ENCODE measurements at places on chromosomes 13 and 19. TPM values are rescaled to one million over a fixed set of nuclear protein-coding genes. Genes with fewer than 3 reads are reported as not detected.

GRCh38 chr19:4456843-4457653 lies 546 bp downstream of the UBXN6 start:
- DNase-seq: peak; percentile 75

- no peak for DNase-seq
Observed at GRCh38 chr13:45627656-45628055, 12.1 kb upstream of the ERICH6B start.

The FPR1 gene
- total RNA-seq: 4.5 TPM

DNA sequence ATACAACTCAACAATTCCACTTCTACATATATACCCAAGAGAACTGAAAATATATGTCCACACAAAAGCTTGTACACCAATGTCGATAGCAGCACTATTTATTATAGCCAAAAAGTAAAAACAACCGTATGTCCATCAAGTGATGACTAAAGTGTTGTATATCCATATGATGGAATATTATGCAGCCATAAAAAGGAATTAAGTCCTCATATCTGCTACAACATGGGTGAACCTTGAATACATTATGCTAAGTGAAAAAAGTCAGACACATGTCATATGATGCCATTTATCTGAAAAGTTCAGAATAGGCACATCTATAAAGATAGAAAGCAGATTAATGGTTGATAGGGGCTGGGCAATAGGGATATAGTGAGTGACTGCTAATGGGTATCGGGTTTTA lies 204.5 kb downstream of the KCNRG start:
- no peak for DNase-seq

The TNFSF13B gene
- total RNA-seq: 1.6 TPM

DNA sequence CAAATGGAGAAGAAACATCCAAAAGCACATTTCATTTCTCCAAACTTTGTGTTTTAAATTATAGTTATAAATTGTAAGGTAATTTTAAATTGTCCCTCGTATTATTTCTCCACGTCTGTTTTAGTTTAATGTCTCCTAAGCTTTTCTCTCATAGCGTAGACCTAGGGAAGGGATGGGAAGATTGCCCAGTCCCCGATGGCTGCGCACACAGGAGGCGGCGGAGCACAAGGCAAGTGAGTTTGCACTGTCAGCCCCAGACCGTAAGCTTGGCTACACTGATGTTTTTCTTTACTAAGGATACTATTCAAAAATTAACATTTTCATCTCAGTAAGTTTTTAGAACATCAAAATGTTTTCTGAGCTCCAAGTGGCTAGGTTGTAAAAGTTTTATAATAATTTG lies 72.3 kb downstream of the GPR12 start:
- DNase-seq: no peak

GRCh38 chr13:21747456-21747855 lies 76.6 kb downstream of the FGF9 start:
- DNase-seq: no peak

DNA sequence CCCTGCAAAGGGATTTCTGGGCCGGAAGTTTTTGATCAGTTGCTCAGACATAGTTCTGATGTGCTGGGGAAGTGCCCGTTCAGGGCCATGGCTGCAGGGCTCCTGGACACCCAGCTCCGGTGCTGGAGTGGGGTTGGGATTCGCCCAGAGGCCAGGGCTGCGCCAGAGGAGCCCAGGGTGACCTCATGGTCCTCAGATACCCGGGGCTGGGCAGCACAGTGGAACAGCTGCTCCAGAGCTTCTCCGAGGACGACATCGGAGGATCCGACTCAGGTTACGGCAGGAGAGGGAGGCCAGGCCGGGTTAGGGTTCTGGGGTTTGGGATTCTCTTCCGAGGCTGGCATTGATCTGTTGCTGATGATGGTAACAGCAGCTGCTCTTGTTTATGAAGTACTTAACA lies 20.9 kb downstream of the CARM1 start:
- DNase-seq: no peak

DNA sequence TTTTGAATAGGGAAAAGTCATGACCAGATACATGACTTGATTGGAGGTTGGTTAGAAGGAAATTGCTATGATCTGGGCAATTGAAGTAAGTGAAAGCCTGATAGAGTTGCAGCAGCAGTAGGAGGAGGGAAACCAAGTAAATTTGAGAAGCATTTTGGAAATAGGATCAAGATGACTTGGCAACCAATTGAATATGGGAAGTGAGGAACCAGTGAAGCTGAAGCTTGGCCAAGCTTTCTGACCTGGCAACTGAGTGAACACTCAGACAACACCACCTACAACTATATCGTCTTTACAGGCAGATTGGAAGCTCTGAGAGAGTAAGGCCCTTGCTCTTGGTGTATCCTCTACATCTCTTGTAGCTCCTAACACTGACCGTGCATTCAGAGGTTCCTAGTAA lies 16.2 kb upstream of the KATNAL1 start:
- DNase-seq: no peak

DNA sequence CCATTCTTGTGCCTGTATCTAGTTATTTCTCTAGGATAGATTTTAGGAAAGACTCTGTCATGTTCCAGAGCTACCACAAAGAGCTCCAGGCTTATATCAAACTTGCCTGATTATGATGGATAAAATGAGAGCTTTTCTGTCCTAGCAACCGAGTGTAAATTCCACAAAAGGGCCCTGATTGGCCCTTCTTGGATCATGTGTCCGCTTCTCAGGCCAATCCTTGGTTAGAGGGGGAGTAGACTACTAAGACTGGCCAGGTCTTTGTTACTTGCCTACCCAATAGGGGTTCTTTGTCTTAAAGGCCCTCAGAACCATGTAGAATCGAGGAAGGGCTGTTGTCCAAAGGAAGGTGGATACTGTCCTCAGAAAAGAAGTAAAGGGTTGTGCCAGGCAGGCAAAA lies 2.4 kb downstream of the DHX34 start:
- DNase-seq: peak; percentile 61

The RUBCNL gene
- total RNA-seq: 3.3 TPM

The POU4F1 gene
- total RNA-seq: under 0.01 TPM

All from frontal cortex (tissue), 4 donors.